ENCODE measurements at places on chromosomes 7 and 10. TPM values are rescaled to one million over a fixed set of nuclear protein-coding genes. Genes with fewer than 3 reads are reported as not detected.

Gene GDF2
- total RNA-seq, result not detected

Gene FAM180A
- not detected for total RNA-seq

Gene VSTM4
- not detected for total RNA-seq

Gene ADGRA1
- not detected for total RNA-seq

Gene IGF2BP3
- total RNA-seq, result 49.7 TPM

Gene WIPF3
- not detected for total RNA-seq

Gene PRF1
- total RNA-seq, result 1.5 TPM

Gene LRGUK
- 0.13 TPM for total RNA-seq

Gene ASZ1
- total RNA-seq, result not detected

Gene OR2F2
- not detected for total RNA-seq

- H3K27me3 ChIP-seq, result no peaks in the 10 kb centered on the region
- no peak overlapping the region for H3K4me3 ChIP-seq
- H3K27ac ChIP-seq, result no peak overlapping the region
- H3K4me1 ChIP-seq, result no peaks in the 10 kb centered on the region
These were observed 93.9 kb downstream of the DNAJB6 start for GRCh38 chr7:157430721-157431120.

GRCh38 chr7:12401538-12402364 is 1.9 kb downstream of the VWDE start:
- DNase-seq, result no peak
- H3K4me3 ChIP-seq, result no peak overlapping the region
- no peaks in the 10 kb centered on the region for H3K4me1 ChIP-seq
- H3K36me3 ChIP-seq, result no peaks in the 10 kb centered on the region

DNA sequence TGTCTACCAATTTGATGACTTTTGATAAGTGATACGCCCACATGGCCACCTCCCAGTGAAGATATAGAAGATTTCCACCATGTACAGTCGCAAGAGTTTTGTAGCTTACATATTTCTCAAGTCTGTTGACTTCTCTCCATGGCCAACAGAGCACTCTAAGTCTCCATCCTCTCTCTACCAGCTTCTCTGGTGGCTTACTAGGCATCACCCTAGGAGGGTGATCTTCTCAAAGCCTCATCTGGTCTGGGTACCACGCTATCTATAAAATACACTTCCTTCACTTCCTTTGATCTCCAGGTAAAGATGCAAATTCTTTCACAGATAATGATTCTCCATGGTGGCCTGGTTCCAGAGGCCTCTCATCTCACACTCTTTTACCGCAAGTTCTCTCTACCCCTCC is 49.9 kb downstream of the CALN1 start:
- no peaks in the 10 kb centered on the region for H3K4me1 ChIP-seq
- DNase-seq, result no peak
- H3K27me3 ChIP-seq, result no peaks in the 10 kb centered on the region
- no peak overlapping the region for H3K27ac ChIP-seq

DNA sequence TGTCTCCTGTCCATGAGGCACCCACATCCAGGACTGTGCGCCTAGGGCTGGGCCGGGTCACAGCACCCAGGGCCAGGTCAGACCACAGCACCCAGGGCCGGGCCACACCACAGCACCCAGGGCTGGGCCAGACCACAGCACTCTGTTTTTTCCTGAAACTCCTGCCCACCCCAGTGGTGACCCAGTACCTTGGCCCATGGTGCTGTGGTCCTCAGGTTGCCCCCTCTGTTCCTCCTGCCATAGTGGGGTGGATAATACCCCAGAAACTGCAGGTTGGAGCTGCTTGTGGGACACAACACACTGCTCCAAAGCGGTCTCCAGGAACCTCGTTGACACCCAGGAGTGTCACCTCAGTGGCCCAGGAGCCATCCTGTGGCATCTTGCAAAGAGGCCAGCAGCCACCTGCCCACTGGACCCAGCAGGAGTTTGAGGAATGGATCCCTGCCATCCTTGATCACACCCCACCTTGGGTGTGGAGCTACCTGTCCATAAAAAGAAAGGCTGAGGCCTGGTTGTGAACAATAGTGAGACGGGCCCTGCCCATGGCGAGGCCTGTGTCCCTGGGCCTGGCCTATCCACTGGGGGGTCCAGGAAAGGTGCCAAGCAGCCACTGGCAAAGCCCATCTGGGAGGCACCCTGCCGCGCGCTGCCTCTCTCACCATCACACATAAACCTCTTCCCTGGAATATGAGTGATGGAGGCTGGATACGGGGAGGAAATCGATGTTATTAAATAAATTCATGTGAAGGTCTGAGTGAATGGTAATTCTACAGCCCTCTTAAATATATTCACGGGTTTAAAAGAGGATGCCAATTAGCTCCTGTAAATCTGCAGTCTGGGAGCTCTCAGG is 89.0 kb downstream of the NKX6-2 start:
- H3K4me1 ChIP-seq, result no peaks in the 10 kb centered on the region
- H3K27ac ChIP-seq, result no peak overlapping the region
- peaks cover 2% of the 10 kb centered on the region for H3K36me3 ChIP-seq

GRCh38 chr10:76778914-76779795 is 858.5 kb downstream of the KCNMA1 start:
- no peaks in the 10 kb centered on the region for H3K36me3 ChIP-seq
- H3K27me3 ChIP-seq, result no peaks in the 10 kb centered on the region
- no peak overlapping the region for H3K27ac ChIP-seq

DNA sequence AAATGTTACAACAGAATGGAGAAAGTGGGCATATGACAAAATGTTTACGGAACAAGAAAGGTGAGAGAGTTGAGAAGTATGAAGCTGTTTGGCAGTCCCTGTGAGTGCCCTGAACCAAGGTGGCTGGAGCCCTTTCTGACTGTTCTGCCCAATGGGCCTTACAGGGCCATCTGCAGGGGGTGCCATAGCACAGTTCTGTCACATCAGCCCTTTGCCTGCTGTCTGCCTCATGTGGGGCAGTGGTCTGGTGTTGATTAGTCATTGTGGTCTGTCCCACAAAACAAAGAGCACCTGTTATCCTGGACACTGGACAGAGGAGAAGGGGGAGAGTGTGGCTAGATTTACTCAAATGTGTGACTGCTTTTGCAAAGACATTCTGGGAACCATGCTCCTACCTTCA is 51.5 kb upstream of the OSBPL3 start:
- H3K36me3 ChIP-seq, result no peaks in the 10 kb centered on the region
- no peak overlapping the region for H3K27ac ChIP-seq
- no peak overlapping the region for H3K4me3 ChIP-seq
- no peak for DNase-seq
- no peaks in the 10 kb centered on the region for H3K27me3 ChIP-seq
- peaks cover 19% of the 10 kb centered on the region for H3K4me1 ChIP-seq

GRCh38 chr10:129602938-129603535 is 136.0 kb downstream of the MGMT start:
- no peak overlapping the region for H3K27ac ChIP-seq
- H3K4me3 ChIP-seq, result no peak overlapping the region
- H3K36me3 ChIP-seq, result no peaks in the 10 kb centered on the region
- H3K4me1 ChIP-seq, result peaks cover 36% of the 10 kb centered on the region

DNA sequence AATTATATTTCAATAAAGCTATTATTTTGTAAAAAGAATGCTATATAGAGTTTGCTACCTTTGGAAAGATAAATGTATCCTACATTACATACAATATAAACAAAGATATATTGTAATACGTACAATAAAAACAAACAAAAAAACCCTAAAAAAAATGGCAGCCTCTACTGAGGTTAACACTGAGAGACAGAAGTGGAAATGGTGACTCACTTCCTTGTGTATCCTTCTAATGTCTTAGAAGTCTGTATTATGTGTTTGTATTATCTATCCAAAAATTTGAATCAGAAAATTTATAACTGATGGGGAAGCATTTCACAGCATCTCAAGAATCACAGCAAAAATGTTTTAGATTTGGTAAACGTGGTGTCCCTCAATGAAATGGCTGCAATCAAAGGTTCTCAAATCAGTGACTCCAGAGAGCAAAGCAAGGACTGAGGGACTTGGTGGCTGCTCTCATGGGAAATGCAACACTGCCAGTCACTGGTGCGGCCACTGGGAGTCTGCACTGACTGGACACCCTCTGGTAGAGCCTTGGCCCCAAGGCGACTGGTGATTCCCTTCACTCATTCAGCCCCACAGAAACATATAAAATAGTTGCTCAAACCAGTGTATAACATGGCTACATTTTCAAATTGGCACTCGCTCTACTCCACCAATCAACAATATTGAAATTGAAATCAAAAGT is 53.8 kb downstream of the PANK1 start:
- H3K4me3 ChIP-seq, result no peak overlapping the region
- H3K4me1 ChIP-seq, result no peaks in the 10 kb centered on the region
- H3K27ac ChIP-seq, result no peak overlapping the region
- DNase-seq, result no peak

GRCh38 chr10:125147971-125148439 is 12.4 kb downstream of the CTBP2 start:
- H3K36me3 ChIP-seq, result no peaks in the 10 kb centered on the region
- no peak for DNase-seq
- H3K4me1 ChIP-seq, result peaks cover 3% of the 10 kb centered on the region
- no peak overlapping the region for H3K4me3 ChIP-seq

DNA sequence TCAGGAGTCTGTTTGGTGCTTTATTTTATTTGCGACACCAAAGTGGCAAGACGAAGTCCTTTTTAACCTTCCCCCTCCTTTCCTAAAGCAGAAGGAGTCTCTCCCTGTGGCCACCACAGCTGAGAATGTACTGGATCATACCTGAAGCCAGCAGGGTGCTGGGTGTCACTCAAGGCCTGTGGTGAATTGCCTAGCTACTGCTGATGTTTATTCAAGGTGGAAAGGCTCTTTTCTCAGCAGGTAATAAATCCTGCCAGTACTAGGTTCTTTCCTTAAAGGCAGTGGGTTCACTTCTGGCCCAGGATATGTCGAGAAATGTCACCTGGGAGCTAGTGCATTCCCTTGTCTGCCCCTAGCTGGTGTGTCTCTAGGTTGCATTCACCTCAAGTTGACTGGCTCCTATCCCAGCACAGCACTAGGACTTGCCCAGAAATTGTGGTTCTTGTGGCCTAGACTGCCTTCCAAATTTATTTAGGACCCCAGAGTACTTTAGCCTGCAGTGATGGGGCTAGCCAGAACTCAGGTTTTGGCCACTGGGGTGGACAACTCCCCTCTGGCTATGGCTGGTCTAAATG is 60.8 kb upstream of the FAM3C start:
- H3K4me1 ChIP-seq, result no peaks in the 10 kb centered on the region
- H3K27me3 ChIP-seq, result no peaks in the 10 kb centered on the region
- H3K4me3 ChIP-seq, result no peak overlapping the region

GRCh38 chr7:12643644-12644043 is 43.8 kb upstream of the ARL4A start:
- no peak overlapping the region for H3K27ac ChIP-seq
- DNase-seq, result no peak
- H3K36me3 ChIP-seq, result no peaks in the 10 kb centered on the region
- H3K27me3 ChIP-seq, result no peaks in the 10 kb centered on the region
- no peak overlapping the region for H3K4me3 ChIP-seq

GRCh38 chr10:15088428-15089261 is at the start of gene ACBD7:
Gene ACBD7, minus strand, starts transcription at chr10:15088776. Its CDS starts 48 bp downstream, at chr10:15088728.
- H3K27me3 ChIP-seq, result no peaks in the 10 kb centered on the region
- DNase-seq, result no peak
- peak within 1 kb of the TSS; percentile 71 for H3K4me3 ChIP-seq

- H3K36me3 ChIP-seq, result no peaks in the 10 kb centered on the region
- peaks cover 5% of the 10 kb centered on the region for H3K27me3 ChIP-seq
- H3K27ac ChIP-seq, result no peak overlapping the region
- no peak overlapping the region for H3K4me3 ChIP-seq
- no peaks in the 10 kb centered on the region for H3K4me1 ChIP-seq
These were observed 105.4 kb upstream of the ZMIZ1 start for GRCh38 chr10:78963074-78964034.

DNA sequence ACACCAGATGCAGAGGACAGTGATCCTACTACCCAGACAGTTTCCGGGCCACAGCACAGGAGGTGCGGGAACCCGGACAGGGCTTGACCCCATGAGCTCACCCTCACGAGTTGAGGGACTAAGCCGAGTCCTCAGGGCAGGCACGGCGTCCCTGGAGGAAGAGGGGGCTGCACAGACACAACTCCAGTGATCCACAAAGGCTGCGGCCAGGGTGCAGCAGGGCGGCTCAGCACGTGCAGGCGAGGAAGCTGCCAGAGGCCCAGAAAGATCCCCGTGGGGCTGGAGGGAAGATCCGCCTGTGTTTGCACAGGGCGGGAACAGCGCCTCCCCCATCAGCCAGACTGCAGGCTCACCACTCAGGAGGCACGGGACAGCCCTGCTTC is 45.9 kb upstream of the TMEM72 start:
- peaks cover 8% of the 10 kb centered on the region for H3K4me1 ChIP-seq
- H3K4me3 ChIP-seq, result no peak overlapping the region
- DNase-seq, result no peak
- H3K27ac ChIP-seq, result no peak overlapping the region
- H3K27me3 ChIP-seq, result peaks cover 2% of the 10 kb centered on the region

- H3K36me3 ChIP-seq, result no peaks in the 10 kb centered on the region
- no peak overlapping the region for H3K27ac ChIP-seq
- no peak for DNase-seq
- H3K27me3 ChIP-seq, result no peaks in the 10 kb centered on the region
- no peak overlapping the region for H3K4me3 ChIP-seq
These were observed 171.3 kb downstream of the PRKCQ start for GRCh38 chr10:6408799-6409198.

- no peak for DNase-seq
- H3K4me3 ChIP-seq, result no peak overlapping the region
- no peaks in the 10 kb centered on the region for H3K27me3 ChIP-seq
- peaks cover 26% of the 10 kb centered on the region for H3K36me3 ChIP-seq
- H3K4me1 ChIP-seq, result no peaks in the 10 kb centered on the region
These were observed 86.4 kb upstream of the SAMD8 start for GRCh38 chr10:75024971-75025523.

GRCh38 chr7:157436763-157437480 is 100.1 kb downstream of the DNAJB6 start:
- no peak for DNase-seq
- H3K4me1 ChIP-seq, result no peaks in the 10 kb centered on the region
- H3K4me3 ChIP-seq, result no peak overlapping the region
- no peak overlapping the region for H3K27ac ChIP-seq
- no peaks in the 10 kb centered on the region for H3K36me3 ChIP-seq

GRCh38 chr10:58667658-58668310 is 155.1 kb downstream of the BICC1 start:
- H3K27ac ChIP-seq, result no peak overlapping the region
- no peaks in the 10 kb centered on the region for H3K36me3 ChIP-seq
- H3K4me3 ChIP-seq, result no peak overlapping the region
- no peaks in the 10 kb centered on the region for H3K4me1 ChIP-seq
- no peak for DNase-seq
- no peaks in the 10 kb centered on the region for H3K27me3 ChIP-seq

DNA sequence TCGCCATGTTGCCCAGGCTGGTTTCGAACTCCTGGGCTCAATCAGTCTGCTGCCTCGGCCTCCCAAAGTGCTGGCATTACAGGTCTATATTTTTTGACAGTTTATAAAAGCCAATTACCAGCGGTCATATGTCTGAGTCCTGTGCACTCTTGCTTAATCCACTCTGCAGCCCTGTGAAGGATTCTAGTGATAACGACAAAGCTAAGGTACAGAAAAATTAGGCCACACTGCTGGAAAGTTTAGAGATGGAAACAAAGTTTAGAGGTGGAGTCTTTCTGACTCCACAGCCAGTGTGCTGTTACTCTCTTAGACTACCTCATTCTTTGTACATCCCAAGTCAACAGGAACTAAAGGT is 707 bp downstream of the PTER start:
- DNase-seq, result no peak
- H3K27ac ChIP-seq, result peak overlapping the region; percentile 87
- no peaks in the 10 kb centered on the region for H3K27me3 ChIP-seq
- H3K36me3 ChIP-seq, result 0 out of 2 replicates have a peak, but pooled peaks cover 2% of the 10 kb centered on the region
- peak overlapping the region; percentile 80 for H3K4me3 ChIP-seq

All from GM12878 (cell line).